ENCODE measurements at places on chromosomes 7 and 10.

GRCh38 chr10:48322017-48322416 lies 15.5 kb downstream of the MAPK8 start:
- no peak for DNase-seq

DNA sequence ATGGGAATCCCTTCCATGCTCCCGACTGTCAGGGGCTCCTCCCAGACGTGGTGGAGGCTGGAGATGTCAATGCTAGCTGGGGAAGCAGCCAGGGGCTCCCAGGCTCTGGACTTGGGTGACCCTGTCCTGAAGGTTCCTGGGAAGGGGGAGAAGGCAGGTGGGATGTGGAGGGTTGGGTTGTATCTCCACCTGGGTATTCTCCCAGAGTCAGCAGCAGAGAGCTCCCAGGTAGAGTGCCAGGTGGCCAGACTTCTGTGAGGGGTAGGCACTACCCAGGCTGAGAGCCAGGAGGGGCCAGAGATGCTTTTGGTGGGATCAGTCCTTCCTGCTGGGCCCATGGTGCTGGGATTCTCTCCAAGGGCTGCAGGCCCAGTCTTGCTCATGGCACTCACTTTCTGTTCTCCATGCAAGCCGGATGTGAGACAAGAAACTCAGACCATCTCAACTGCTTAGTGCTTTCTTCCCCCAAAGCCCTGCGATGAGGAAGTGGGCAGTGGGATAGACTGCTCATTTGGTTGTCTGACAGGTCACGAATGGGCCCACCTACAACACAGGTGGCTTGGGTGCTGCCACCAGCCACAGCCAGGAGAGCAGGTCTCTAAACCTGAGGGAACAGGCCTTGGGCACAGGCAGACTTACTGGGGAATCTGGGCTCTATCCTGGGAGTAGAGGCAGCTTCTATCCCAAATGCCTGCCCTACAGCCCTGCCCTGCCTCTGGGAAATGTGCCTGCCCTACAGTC lies 52.5 kb upstream of the CAMK2B start:
- peak; percentile 52 for DNase-seq

DNA sequence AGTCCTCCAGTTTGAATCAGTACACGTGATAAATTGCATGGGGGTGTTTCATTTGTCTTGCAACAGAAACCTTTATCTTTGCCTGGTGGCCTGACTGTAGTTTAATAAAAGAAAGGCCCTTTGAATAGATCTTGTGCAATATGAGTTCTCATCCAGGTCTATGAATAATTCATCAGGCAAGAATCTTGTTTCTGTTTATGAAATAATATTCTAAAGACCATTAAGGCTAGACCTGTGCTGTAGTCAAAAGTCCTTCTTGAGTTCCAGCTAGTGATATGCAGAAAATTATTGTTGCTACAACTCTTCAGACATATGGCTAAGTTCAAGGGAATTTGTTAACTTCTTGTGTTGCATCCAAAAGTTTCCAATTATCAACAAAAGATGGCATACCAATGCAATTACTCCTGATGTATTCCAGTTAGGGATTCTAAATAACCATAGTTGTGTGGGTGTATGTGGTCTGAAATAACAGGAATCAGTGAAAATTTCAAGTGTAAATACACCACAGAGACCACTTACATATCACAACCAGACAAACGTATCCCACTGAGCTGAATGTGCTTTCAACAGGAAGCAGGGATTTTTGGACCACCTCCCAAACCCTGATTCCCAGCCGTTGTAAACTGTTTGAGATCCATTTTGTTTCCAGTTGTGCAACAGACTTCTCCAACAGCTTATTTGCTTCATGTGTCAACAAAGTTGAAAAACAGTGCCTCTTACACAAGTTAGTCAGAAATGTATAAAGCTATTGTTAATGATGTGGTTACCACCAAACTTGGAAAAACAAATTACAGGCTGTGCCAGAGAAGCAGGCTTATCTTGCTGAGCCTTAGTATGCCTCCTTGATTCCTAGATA lies 54.7 kb upstream of the BICC1 start:
- no peak for DNase-seq

DNA sequence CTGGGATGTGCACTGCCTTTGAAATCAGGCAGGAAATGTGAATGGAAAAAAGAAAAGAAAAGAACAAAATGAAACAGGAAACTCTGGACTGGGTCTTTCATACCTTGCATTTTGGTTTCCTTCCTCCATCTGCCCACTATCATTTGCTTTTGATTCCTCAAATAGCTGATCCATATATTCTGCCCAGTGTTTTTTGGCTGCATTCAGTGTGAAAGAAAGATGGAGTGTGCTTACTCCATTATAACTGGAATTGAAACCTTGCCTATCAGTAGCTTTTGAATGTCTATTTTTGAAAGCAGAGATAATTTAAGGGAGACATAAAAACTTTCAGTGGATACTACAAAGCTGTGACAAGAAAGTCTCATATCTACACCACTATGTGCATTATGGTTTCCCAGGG lies 64.1 kb upstream of the ASAH2 start:
- DNase-seq, result no peak

DNA sequence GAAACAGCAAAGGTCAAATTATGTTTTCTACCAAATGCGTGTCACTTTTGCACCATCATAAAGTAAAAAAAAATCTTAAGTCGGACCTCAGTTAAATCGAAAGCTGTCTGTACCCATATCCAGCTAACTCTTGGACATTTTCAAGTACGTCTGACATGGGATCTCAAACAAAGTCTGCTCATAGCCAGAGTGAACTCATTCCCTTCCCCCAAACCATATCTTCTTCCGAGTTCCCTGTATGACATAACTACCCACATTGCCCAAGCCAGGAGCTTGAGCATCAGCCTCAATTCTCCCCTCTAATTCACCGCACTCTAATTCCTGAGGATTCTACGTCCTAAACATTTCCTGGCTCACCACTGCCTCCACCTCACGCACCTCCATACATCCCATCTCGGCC lies 44.8 kb upstream of the TARP start:
- no peak for DNase-seq

GRCh38 chr7:16905300-16906044 lies 23.7 kb upstream of the AGR3 start:
- DNase-seq, result no peak

GRCh38 chr7:98223351-98223897 lies 12.2 kb downstream of the BHLHA15 start:
- DNase-seq, result no peak
